Stimulated activated CD4-positive, alpha-beta T cell treated with anti-CD3 and anti-CD28 coated beads, TNF-alpha, amount 100 ng/mL, for 24 hours (primary cell): ENCODE measurements at places on chromosomes 5 and 9.

GRCh38 chr9:14131356-14132088, 182.4 kb downstream of the NFIB start:
- DNase-seq, result no peak

GRCh38 chr5:137144656-137145055, 354.5 kb downstream of the SPOCK1 start:
- no peak for DNase-seq

GRCh38 chr5:1474183-1474839, 29.1 kb upstream of the SLC6A3 start:
- DNase-seq, result no peak

- no peak for DNase-seq
Measured at GRCh38 chr9:38108326-38108725, 39.3 kb upstream of the SHB start.

GRCh38 chr9:18154661-18155060, 319.3 kb upstream of the ADAMTSL1 start:
- DNase-seq, result no peak

- no peak for DNase-seq
Measured at GRCh38 chr9:76415154-76415553, 20.9 kb upstream of the RFK start.

DNA sequence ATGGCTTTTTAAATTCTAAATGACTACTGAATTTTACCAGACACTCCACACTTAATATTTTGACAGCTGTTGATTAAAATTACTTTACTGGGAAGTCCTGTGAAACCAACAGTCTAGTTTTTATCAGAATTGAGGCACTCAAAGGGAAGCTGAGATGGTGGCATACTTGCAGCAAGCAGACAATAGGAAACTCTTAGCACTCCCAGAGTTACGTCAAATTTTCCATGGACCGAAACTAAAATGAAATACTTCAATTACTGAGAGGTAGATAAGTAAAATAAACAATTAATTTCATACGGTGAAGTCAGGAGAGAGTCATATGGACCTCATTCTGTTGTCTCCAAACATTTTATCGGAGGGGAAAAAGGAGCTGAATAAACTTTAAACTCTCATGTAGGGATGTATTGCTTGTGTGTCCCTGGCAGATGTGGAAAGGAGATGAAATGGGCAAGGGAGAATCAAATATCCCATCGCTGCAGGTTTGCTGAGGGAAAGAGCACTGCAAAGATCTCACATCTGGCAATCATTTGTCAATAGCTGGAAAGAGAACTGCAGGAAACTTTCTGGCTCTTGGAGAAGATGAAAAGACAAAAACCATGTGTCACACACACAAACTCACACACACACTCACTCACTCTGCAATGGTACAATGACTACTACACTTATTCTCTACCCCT, 189.4 kb downstream of the BNC2 start:
- no peak for DNase-seq

- DNase-seq, result no peak
Measured at GRCh38 chr9:13430368-13431221, 151.1 kb upstream of the MPDZ start.

DNA sequence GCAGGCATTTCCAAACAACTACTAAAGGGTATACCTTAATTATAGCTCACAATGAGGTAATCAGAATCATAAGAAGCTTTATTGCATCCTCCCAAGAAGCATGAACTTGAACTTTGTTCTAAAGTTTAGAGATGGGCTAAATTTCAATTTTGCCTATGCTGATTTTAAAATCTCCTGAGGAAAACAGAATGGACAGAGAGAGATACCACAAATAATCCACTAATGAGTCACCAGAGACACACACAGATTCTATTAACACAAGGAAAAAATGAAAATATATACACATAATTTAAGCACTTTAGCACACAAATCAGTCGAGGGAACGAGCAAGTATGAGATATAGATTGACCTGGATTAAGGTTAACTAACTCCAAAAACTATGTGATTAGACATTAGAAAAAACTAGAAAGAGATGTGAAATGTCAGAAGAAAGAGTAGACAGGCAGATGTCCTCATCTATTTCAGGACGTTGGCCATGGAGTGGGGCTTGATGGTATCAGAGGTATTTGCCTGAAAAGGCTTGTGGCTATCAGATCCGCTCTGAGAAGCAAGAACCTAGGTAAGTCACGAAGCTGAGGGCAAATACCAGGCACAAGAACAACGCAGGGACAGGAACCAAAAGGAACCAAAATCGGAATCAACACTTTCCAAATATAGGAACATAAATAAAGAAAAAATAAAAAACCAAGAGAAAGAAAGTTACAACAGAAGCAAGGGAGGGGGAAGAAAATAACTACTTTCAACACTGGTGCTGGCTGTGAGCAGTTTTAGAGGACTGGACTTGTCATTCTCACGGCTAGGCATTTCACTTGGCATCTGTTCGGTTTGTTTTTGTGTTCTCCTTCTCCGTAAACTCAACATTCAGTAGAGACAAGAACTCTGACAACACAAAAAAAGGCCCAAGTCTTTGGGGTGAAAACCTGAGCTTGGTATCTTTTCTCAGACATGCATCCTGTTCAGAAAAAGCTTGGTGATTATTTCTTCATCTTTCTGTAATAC, 294.6 kb upstream of the PUM3 start:
- DNase-seq, result no peak

- DNase-seq, result no peak
Measured at GRCh38 chr5:42520957-42521356, 97.7 kb downstream of the GHR start.

DNA sequence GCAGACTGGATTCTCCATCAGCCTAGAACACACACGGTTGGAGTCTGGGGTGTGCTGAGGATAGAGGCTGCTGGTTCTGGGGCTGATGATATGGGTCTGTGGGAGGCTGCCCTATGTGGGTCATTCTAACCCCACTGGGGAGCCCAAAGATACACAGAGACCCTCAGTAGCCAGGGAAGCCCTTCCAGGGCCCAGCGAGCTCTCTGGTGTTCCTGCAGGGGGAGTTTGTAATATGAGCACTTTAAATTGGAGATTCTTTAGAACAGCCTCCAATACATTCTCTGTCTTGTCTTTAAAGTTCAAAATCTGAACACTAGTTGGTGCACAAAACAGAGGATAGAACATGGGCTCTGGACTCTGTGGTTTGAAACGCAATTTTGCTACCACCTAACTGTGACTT, 2.4 kb downstream of the ACTL7A start:
- DNase-seq, result no peak

- no peak for DNase-seq
Measured at GRCh38 chr9:130780865-130781504, 54.1 kb upstream of the ABL1 start.

DNA sequence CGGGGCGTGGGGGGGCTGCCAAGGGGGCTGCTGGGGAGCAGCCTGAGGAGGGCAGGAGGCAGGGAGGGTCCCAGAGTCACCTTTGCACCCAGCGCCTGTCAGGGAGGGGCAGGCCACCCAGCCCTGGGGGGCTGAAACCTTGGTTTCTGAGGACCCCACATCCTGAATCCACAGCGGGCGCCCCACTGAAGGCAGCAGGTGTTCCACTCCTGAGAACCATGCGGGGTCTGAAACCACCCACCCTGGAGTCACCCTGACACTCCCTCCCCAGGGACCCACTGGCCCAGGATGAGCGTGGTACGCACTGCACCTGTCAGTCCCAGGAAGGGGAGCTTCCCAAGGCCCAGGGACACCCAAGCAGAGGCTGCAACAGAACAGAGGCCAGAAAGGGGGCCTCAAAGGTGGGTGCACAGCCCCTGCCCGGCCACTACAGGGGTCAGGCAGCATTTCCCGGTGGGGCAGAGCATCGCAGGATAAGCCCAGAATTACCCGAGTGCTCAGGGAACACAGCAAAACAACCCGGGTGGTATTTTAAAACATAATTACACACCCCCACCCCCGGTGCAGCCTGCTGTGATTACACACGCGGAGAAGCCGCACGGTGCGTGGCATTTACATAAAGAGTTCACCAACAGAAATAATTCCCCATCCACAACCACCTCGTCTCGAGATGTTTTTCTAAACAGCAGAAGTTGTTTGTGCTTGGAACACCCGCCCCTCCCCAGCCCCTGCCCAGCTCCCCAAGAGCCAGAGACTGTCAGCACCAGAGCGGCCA, 57.3 kb upstream of the UBAC1 start:
- DNase-seq, result no peak

- peak; percentile 47 for DNase-seq
Measured at GRCh38 chr5:139746691-139747582, 48.7 kb upstream of the PSD2 start.

DNA sequence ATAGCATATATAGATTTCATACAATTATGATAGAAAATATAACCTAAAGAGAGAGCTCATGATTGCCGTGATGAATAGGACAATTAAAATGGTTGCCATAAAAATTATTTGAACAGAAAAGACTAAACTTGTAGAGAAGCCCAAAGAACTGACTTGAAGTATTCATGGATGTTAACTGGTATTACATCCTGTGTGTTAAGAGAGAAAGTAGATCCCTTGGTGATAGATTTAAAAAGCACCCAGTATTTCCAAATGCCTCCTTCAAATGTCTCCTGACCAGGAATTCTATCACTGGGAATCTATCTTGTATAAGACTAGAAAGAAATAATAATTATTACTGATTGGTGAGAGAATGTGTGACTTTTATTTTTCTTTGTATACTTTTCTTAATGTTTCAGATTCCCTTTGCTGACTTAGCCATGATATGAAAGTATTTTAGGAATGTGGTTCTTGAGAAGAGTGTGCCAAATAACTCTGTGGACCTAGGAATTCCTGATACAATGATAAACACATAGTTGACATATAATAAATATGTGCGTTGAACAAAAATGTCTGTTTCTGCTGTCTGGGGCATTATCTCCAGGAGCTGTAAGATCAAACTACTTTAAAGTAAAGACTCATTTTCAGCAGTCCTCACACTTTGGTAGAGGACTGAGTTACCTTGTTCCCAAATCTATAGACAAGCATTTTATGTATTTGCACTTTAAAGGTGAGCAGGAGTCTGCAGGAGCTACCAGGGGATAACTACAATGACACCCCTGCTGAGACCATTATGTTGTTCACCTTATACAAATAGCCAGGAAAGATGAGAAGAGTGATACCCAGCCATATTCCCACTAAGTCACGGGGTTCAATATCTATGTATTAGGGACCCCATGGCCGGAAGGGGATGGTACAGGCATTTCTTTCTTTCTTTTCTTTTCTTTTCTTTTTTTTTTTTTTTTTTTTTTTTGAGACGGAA, 211.1 kb upstream of the TLE4 start:
- DNase-seq, result no peak

- DNase-seq, result peak; percentile 40
Measured at GRCh38 chr9:22079873-22080341, 70.8 kb upstream of the CDKN2B start.

DNA sequence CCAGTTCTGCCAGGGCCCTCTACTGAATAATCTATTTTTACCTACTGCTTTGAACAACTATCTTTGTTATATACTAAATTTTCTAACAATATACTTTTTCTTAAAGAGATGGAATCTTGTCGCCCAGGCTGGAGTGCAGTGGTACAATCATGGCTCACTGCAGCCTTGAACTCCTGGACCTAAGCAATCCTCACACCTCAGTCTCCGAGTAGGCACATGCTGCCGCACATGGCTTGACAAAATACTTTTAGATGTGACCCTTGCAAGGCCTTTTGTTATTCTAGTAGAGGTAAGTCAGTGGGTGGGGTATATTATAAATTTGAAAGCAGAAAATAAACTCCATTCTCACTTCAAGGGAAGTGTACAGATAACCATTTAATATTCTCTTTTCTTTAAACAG, 7.9 kb downstream of the GOLM1 start:
- DNase-seq, result no peak

- no peak for DNase-seq
Measured at GRCh38 chr9:84397822-84398221, 57.3 kb upstream of the SLC28A3 start.

- DNase-seq, result no peak
Measured at GRCh38 chr5:139635606-139636206, 12.4 kb upstream of the CXXC5 start.

GRCh38 chr9:77514886-77515711, 133.0 kb downstream of the GNA14 start:
- DNase-seq, result no peak

DNA sequence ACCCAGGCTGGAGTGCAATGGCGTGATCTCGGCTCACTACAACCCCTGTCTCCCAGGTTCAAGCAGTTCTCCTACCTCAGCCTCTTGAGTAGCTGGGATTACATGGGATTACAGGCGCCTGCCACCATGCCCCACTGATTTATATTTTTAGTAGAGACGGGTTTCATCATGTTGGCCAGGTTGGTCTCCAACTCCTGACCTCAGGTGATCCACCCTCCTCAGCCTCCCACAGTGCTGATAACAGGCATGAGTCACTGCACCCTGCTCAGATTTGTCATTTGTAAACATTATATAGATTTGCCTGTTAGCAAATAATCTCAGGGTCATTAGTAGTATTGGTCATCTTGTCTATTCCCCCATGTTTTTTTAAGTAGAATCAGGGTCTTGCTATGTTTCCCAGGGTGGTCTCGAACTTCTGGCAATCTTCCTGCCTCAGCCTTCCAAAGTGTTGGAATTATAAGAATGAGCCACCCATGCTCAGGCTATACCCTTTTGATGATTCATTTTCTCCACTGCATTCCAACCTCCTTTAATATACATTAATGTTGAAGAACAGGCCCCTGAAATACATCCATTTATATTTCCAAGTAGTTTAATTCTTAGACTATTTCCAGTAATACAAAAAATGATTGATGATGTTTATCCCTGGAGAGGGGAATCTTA, 17.3 kb downstream of the CENPH start:
- no peak for DNase-seq

DNA sequence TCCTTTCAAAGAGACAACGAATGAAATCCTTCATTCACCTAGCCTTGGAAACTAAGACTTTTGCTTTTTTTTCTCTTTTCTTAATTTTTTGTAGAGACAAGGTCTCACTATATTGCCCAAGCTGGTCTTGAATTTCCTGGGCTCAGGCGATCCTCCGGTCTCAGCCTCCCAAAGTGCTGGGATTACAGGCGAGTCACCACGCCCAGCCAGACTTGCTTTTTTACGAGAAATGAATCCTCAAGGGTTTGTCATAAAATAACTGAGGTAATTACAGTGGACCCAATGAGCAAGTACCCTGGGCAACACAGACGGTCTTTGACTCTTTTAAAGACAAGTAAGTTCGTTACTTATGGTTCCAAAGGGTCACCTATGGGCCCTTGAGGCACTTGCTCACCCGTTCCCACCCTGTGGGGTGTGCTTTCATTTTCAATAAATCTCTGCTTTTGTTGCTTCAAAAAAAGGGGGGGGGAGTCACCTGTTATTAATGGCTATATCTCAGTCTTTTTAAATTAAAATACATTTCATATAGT, 70.4 kb downstream of the TRPM6 start:
- DNase-seq, result no peak

- no peak for DNase-seq
Measured at GRCh38 chr5:173495225-173495904, 121.1 kb downstream of the BOD1 start.
